ENCODE measurements at places on chromosomes 5 and 9.

DNA sequence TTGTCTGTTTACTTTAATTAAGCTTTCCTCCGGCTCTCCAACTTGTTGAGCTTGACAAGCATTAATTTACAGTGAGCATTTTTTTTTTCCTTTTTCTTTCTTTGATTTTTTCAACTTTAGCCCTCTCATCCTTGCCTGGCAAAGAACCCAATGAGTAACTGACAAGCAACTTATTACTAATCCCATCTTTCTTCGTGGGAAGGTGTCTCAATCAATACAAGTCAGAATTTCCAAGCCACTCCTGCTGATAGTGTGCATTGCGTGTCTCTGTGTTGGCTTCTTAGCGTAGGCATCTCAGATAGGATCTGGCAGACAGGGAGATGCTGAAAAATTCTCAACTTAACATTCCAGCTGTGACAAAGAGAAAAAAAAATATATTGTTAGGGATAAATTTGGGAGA lies 527.7 kb upstream of the WWC1 start:
- no peak for DNase-seq

DNA sequence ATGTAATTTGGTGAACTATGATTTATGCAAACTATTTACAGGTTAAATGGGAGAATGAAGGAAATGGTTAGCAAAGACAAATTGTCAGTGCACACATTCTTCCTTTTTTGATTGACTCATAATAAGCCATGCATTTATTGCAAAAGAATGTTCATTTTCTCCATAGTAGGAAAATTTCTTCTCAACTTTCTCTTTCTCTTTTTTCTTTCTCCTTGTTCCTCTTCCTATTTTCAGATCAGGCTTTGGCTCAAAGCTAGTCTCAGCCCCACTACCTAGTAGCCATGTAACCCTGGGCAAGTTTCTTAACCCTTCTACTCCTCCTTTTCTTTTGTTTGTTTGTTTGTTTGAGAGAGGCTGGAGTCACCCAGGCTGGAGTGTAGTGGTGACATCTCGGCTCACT lies 156.6 kb downstream of the PIK3R1 start:
- no peak for DNase-seq

DNA sequence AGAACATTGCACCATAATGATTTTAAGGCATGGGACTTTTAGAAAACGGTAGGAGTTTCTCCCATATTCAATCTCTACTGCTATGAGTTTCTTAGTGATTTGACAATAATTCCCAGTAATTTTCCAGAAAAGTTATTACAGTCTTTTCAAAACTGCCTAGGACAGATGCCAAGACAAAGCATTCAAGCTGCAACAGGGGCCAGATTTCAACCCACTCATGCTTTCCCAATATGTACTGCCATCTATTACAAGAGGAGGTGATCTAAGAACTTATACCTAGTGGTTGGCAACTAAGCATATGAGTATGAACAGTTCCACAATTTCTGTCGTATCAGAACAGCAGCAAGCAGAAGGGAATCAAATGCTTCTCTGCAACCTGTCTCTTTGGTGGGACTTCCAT lies 95.1 kb upstream of the TMED7 start:
- DNase-seq, result no peak

GRCh38 chr9:133569891-133570690 lies 35.6 kb downstream of the ADAMTSL2 start:
- DNase-seq, result no peak

- no peak for DNase-seq
These were observed 18.5 kb upstream of the FER start for GRCh38 chr5:108729242-108729615.

Data from epithelial cell of proximal tubule (primary cell).